ENCODE measurements at places on chromosomes 5 and 9. TPM values are rescaled to one million over a fixed set of nuclear protein-coding genes. Genes with fewer than 3 reads are reported as not detected.

AGXT2 gene
- total RNA-seq, result not detected

GRCh38 chr5:72194846-72195245 is 87.6 kb downstream of the MAP1B start:
- no peak for DNase-seq

- no peak for DNase-seq
Measured at GRCh38 chr9:130199605-130200004, 27.4 kb downstream of the NCS1 start.

DNA sequence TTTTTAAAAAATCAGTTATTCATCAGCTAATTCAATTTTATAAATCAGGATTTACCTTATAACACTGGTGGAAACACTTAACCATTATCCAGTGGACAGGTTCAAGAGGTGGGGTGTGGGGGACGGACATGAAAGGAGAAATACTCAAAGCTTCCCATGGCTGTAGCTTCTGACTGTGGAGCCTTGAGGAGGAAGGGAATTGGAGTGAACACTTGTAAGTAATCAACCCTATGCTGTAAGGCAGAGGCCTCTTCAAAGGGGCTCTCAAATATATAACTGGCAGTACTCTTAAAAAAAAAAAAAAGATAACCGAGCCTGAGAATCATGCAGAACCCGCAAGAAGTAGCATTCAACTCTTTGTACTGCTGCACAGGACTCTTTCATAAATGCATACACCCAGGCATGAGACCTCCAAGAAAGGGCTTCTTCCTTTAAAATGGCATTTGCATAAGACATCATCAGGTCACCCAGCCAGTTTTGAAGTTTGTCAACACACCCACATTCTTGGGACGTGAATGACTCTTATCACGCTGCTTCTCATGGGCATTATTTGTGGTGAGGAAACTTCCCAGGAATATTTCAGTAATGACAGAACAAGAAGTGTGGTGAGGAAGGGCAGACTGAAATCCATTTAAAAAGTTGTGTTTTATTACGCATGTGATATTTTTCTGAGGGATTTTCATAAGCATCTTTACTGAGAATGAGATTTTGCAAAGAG is 8.1 kb downstream of the OSMR start:
- no peak for DNase-seq

DNA sequence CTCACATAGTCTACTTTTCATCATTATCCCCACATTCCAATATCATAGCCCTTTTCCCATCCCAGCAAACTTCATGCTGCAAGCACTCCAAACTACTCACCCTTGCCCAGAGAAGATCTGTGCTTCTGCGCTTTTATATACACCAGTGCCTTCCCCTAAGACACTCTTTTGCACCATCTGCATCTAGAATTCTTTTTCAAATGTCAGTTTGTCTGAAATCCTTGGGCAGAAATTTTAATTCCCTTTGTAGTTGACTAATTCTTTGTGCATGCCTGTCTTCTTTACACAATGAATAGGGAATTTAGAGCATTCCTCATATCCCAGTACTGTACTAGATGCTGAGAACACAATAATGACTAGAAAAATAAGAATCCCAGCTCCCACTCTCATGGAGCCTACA is 298.9 kb downstream of the KCNN2 start:
- DNase-seq, result no peak

FRMPD1 gene
- 0.32 TPM for total RNA-seq
